ENCODE measurements at places on chromosomes 4 and X. TPM values are rescaled to one million over a fixed set of nuclear protein-coding genes. Genes with fewer than 3 reads are reported as not detected.

- H3K27me3 ChIP-seq = no peaks in the 10 kb centered on the region
- no peak overlapping the region for H3K4me3 ChIP-seq
- no peak for DNase-seq
- H3K4me1 ChIP-seq = no peaks in the 10 kb centered on the region
- H3K36me3 ChIP-seq = no peaks in the 10 kb centered on the region
- no peak overlapping the region for H3K27ac ChIP-seq
Measured at GRCh38 chrX:5646818-5647217, 581.8 kb downstream of the NLGN4X start.

DNA sequence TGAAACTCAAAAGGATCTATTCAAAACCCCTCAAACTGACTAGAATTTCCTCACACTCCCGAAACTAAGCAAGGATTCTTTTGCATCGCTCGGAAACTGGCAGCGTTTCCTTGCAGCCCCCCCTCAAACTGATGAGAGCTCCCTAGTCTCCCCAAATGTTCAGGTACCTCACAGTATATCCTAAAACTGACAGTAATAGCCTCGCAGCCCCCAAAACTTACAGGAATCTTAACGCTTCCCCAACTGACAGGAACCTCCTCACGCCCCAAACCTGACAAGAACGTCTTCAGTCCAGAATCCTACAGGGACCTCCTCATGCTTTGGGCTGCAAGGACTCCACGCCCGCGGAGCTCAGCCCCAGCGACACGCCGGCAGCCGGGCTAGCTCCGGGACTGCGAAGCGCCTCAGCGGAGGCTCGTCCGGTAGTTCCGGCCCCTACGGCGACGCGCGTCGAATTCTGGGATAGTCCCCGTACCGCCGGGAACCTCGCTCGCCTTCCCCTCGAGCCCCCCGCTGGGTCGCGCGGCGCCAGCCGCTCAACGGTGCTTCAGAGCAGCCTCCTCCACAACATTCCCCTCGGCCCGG is 640 bp downstream of the PHF8 start:
- H3K4me3 ChIP-seq = peak overlapping the region; percentile 60
- no peaks in the 10 kb centered on the region for H3K36me3 ChIP-seq
- peak; percentile 25 for DNase-seq
- peak overlapping the region; percentile 94 for H3K27ac ChIP-seq

IGSF1 gene
- not detected for total RNA-seq

DNA sequence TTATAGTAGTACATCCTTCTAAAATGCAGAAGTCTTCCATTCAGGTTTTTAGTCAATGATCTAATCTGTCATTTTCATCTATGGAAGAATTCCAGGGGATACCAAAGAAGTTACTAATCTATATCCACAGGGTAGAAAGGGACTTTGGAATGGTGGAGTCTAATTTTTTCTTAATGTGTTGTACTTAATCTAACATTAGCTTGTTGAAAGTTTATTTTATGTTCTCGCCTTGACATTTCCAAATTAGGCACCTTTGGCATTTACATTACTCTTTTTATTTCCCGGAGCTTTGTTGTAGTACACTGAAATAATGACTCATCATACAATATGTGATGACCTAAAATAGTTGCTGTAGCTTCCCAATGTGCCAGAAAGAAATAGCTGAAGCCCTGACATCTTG is 91.5 kb downstream of the HTR2C start:
- no peaks in the 10 kb centered on the region for H3K4me1 ChIP-seq
- H3K4me3 ChIP-seq = no peak overlapping the region
- peaks cover 3% of the 10 kb centered on the region for H3K27me3 ChIP-seq
- H3K36me3 ChIP-seq = no peaks in the 10 kb centered on the region

SLC25A5 gene
- 392 TPM for total RNA-seq

GRCh38 chr4:180296036-180296599 is 1947.1 kb upstream of the TENM3 start:
- H3K27ac ChIP-seq = no peak overlapping the region
- no peak overlapping the region for H3K4me3 ChIP-seq
- H3K4me1 ChIP-seq = no peaks in the 10 kb centered on the region
- no peaks in the 10 kb centered on the region for H3K27me3 ChIP-seq

- no peaks in the 10 kb centered on the region for H3K36me3 ChIP-seq
- no peaks in the 10 kb centered on the region for H3K4me1 ChIP-seq
- no peak for DNase-seq
- H3K27me3 ChIP-seq = no peaks in the 10 kb centered on the region
- no peak overlapping the region for H3K27ac ChIP-seq
Measured at GRCh38 chr4:161486461-161486860, 677.3 kb downstream of the FSTL5 start.

CLCN4 gene
- total RNA-seq = 11.8 TPM

ADH6 gene
- total RNA-seq = not detected

SMIM31 gene
- 0.31 TPM for total RNA-seq

FBXO8 gene
- 32.3 TPM for total RNA-seq

TCEAL6 gene
- total RNA-seq = not detected

- no peaks in the 10 kb centered on the region for H3K4me1 ChIP-seq
- no peak overlapping the region for H3K4me3 ChIP-seq
- H3K27ac ChIP-seq = no peak overlapping the region
- DNase-seq = no peak
Measured at GRCh38 chrX:131910586-131910985, 112.5 kb upstream of the STK26 start.

DNA sequence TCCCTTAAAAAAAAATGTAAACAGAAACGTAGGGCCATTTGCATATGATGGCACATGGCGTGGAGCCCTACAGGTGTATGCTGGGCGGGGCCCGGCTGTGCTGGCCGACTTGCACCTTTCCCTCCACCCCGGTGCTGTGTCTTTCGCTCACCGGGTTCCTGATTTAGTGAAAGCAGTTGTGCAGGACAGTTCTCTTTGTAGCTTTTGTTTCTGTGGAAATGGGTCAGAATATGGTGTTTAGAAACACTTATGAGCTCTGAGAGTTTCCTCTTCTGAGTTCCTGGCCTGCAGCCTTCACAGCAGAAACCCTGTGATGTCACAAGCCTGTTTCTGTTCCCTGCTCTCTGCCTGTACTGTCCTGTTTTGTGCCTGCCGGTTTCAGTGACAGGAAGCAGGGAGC is 22.5 kb upstream of the MSANTD1 start:
- no peaks in the 10 kb centered on the region for H3K27me3 ChIP-seq
- no peak overlapping the region for H3K4me3 ChIP-seq
- H3K4me1 ChIP-seq = no peaks in the 10 kb centered on the region
- peak; percentile 47 for DNase-seq
- H3K27ac ChIP-seq = peak overlapping the region; percentile 48
- peaks cover 91% of the 10 kb centered on the region for H3K36me3 ChIP-seq

- no peak overlapping the region for H3K27ac ChIP-seq
- H3K4me1 ChIP-seq = no peaks in the 10 kb centered on the region
- no peak overlapping the region for H3K4me3 ChIP-seq
- DNase-seq = no peak
- H3K27me3 ChIP-seq = no peaks in the 10 kb centered on the region
Measured at GRCh38 chr4:17599826-17600225, 14.6 kb upstream of the MED28 start.

CT45A10 gene
- not detected for total RNA-seq

DNA sequence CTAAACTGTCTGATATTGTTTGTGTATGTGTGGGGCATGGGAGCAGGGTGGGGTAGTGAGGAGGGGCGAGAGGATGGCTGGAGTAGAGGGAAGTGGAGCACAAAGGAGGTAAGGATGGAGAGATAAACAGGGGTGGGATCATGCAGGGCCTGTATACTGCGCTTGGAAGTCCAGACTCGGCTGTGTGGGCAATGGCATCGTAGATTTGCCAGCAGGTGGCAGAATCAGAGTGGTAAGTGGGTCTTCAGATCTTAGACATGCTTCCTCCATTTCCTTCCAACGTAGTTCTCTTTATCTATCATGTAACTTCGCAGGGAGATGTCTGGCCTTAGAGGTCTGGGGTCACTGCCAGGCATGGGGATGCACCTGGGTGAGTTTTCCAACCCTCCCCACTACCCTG is 155.5 kb downstream of the PDGFRA start:
- no peak overlapping the region for H3K27ac ChIP-seq
- no peak for DNase-seq
- H3K27me3 ChIP-seq = no peaks in the 10 kb centered on the region
- no peaks in the 10 kb centered on the region for H3K4me1 ChIP-seq
- no peak overlapping the region for H3K4me3 ChIP-seq
- no peaks in the 10 kb centered on the region for H3K36me3 ChIP-seq

PNCK gene
- not detected for total RNA-seq

MTNR1A gene
- total RNA-seq = not detected

DNA sequence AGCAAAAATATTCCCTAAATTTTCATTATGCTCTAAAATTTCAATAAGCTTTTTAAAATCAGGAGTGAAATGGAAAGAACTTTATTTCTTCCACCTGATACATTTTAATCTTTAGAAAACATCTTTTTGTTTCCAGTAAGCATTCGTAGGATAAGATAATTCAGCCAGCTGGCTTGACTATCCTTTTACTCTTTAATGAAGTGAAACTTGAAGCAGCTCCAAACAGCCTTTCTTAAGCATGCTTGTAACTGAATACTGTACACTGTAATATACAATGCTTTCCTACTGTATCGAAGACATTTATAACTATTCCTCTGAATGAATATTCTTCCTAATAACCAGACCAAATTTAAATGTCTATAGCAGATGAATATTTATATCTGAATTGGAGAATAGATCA is 98.8 kb downstream of the KLHL4 start:
- H3K4me1 ChIP-seq = no peaks in the 10 kb centered on the region
- H3K27ac ChIP-seq = no peak overlapping the region
- DNase-seq = no peak

FAM47A gene
- not detected for total RNA-seq

HSFX1 gene
- 1.2 TPM for total RNA-seq

- no peak for DNase-seq
- H3K4me3 ChIP-seq = no peak overlapping the region
- no peak overlapping the region for H3K27ac ChIP-seq
- H3K4me1 ChIP-seq = no peaks in the 10 kb centered on the region
Measured at GRCh38 chrX:15033917-15034316, 160.7 kb downstream of the MOSPD2 start.

SH3D19 gene
- total RNA-seq = 114 TPM
